ENCODE measurements at places on chromosomes 1 and 21.

DNA sequence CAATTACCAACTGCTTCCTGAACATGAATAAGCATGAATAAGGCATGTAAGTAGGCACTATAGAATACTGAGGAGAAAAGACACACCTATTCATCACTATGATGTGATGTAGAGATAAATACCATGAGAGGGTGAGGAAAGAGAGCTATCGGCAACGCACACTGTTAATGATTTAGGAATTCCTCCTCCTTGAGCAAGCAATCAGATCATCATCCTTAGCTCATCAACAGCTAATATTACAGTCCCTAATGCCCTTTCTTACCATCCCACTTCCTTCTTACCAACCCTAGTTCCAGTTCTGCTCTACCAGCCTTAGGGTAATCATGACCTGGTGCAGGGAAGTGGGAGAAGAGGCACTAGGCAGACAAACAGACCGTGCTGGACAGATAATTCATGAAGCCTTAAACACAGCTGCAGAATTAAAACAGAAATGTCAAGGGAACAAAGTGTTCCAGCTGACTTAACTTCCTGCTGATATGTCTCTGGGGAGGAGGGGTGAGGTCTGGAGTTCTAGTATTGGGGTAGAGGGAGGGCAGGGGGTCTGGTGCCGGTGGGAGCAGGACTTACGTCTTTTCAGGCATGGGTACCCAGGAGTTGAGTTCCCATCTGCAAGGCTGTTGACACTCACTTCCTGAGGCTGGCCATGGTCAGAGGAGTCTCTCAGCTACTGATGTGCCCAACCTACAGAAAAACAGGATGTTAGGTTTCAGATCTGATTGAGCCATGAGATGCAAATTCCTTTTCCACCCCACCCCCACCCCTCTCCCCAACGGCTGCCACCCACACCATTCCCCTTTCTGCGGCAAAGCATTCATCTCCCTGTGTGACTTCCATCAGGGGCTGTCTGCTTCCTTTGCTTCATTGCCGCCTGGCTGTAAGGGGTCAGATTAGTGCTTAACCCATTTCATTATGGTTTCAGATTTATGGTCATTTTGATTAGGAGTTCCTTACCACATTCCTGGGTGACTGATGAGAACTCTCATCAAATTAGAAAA lies 12.6 kb upstream of the RCSD1 start:
- no peak for DNase-seq

GRCh38 chr1:183328371-183328770 lies 89.8 kb downstream of the NMNAT2 start:
- no peak for DNase-seq

GRCh38 chr1:69572921-69573320 lies 5.2 kb downstream of the LRRC7 start:
- DNase-seq = no peak

- DNase-seq = no peak
Observed at GRCh38 chr1:199724049-199724448, 303.5 kb upstream of the NR5A2 start.

DNA sequence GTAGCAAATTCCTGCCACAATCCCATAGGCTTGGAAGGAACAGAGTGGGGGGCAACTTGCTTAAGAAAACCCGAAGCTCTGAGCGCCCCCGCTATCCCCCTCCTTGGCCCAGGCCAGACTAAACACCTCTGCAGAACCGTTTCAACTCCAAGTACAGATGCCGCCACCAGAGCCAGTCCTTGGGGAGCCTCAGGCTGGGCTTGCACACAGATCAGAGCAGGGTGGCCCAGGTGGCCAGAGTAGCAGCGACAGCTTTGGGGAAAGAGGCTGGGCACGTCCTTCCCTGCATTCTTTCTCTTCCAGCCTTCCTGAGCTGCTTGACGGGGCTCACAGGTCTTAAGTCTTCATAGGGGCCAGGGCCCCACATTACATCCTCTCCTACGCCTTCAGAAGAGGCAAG lies 181.6 kb upstream of the ZC3H12A start:
- no peak for DNase-seq

GRCh38 chr1:60573726-60574409 lies 500.3 kb upstream of the C1orf87 start:
- no peak for DNase-seq

DNA sequence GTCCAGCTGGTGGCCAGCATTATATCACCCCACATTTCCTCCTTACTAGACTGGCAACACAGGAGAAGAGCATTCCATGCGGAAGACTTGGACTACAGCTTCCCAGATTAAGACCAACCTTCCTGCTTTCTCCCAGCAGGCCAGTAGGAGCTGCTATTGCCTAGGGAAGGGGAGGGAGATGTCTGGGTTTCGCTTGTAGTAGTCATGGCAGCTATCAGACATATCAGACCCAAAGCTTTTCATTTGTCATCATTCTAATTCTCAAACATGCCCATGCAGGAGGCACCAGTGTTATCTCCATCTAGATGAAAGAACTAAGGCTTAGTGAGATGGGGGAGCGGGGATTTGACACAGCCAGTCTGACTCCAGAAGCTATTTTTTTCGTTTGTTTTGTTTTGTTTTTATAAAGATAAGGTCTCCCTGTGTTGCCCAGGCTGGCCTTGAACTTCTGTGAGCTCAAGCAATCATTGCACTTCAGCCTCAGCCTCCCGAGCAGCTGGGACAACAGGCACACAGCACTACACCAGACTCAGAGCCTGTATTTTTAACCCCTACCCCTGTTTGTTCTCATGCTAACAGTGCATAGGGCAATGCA lies 4.5 kb downstream of the PLA2G2A start:
- peak; percentile 1 for DNase-seq

GRCh38 chr1:205061665-205062069 lies 18.7 kb downstream of the CNTN2 start:
- DNase-seq = peak; percentile 17

DNA sequence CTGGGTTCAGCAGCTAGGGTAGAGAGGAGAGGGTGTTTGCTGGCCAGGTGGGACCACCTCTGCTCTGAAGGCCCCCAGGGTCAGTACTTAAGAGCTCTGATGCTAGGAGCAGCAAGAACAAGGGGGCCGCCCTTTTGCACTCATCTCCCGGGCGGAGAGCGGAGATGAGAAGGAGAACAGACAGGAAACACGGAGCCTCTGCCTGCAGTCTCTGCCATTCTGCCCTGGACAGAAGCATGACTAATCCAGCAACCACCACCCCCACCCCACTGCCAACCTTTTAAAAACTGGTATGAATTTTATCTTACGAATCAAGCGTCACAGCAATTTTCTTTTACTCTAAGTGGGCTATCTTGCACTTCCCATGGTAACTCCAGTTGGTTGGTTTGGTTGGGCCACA lies 34.5 kb downstream of the PARP1 start:
- no peak for DNase-seq

GRCh38 chr1:245301162-245301580 lies 146.4 kb downstream of the KIF26B start:
- DNase-seq = no peak

DNA sequence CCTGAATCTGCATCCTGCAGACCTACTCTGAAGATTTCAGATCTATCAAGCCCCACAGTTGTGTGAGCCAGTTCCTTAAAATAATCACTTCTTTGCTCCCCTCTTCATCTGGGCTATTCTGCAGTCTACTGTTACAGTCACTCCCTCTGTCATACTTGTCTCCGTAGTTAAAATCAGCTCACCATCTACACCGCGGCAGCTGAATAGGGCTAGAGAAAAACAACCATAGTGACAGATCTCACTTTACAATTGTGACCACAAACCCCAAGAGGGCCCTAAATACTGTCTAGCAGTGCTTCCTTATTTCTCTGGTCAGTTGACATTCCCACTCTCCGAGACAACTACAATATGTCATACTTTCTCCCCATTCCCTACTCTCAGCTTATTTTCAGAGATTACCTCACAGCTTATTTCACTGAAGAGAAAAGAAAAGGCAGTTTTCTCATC lies 12.9 kb downstream of the DESI2 start:
- DNase-seq = no peak

- DNase-seq = no peak
Observed at GRCh38 chr1:67683766-67684525, 1.1 kb upstream of the GADD45A start.

DNA sequence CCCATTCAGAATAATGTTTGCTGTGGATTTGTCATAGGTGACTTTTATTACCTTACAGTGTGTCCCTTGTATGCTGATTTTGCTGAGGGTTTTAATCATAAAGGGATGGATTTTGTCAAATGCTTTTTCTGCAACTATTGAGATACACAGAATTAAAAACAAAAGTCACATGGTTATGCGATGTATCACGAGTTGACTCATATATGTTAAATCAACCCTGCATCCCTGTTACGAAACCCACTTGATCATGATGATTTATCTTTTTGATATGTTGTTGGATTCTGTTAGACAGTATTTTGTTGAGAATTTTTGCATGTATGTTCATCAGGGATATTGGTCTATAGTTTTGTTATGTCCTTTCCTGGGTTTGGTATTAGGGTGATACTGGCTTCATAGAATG lies 10.7 kb upstream of the OR2T34 start:
- no peak for DNase-seq

DNA sequence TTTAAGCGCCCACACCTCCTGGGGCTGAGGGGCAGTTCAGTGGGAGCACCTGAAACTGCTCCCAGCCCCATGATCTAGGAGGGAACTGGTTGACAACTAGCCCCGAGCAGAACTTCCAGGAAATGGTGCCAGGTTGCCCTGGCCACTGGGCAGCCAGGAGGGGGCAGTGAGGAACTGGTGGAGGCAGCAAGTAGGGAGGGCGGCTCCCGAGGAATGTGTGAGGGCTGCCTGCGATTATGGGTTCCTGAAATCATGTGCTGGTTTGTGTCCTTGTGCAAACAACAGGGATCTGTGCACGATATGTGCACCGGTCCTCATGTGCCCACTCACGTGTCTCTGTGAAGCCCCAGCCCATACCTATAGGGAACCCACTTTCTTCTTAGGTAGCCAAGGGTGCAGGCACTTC lies 9.9 kb downstream of the GPR3 start:
- no peak for DNase-seq

All from SHP77 treated with DMSO at 0.1 percent for 48 hours (cell line).